ENCODE measurements at places on chromosomes 12 and 14.

DNA sequence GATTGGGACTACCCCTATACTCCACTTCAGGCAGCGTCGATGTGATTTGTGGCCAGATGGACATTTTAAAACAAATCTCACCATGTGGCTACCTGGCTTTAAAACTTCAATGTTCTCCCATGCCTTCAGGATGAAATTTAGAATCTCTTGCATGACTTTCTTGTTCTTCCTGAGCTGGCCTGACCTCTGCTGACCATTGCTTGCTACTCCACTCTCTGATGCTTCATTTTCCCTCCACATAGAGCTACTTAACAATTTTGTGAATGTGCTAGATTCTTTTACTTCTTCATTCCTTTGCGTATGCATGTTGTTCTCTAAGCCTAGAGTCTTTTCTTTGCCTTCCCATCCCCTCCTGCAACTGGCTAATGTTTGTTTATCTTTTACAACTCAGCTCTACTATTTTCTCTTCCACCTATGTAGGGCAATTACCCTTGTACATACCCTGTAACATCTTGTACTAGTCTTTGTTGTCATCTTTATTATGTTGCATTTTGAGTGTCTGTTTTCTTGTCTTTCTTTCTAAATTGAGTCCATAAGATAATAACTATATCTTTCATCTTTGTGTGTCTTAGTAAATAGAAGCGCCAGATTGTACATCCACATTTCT, 41.2 kb downstream of the YLPM1 start:
- DNase-seq = no peak

GRCh38 chr14:23085458-23085857, 9.5 kb downstream of the ACIN1 start:
- DNase-seq = peak; percentile 54

GRCh38 chr12:111121840-111122239, 201.5 kb upstream of the MYL2 start:
- DNase-seq = no peak

DNA sequence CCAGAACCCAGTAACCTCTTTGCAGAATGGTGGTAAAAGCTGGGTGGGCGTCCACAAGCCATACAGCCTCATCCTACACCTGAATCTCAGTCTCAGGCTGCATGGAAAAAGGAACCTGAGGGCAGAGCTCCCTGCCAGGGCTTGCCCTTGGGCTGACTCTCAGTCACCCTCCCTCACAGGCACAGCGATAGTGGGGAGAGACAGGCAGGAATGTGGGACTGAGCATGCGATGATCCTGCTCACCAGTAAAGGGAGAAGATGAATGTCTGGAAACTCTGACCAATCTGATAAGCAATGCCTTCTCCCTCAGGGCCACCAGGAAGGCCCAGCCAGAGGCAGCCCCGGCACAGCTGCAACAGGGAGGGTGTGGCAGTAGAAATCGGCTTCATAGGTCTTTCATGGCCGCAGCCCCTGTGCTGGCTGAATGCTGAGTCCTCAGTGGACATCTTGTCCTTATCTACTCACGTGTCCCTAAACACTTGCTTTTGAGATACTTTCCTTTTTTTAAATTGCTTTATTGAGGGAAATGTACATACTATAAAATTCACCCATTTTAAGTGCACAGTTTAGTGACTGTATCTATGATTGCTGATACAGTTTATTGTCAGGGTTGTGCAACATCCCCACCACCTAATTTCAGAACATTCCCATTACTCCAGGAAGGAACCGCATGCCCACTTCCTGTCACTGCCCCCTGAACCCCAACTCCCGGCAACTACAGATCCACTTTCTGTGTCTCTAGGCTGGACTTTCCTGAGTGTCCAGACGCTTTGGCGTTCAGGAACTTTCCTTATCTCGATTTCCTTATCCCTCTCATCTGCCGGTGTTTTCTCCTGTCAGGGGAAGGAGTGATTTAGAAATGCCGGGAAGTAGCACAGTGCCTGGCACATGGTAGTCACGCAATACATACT, 258.1 kb downstream of the PCNX1 start:
- DNase-seq = no peak

GRCh38 chr14:61477712-61478462, 156.5 kb downstream of the PRKCH start:
- DNase-seq = peak; percentile 38

DNA sequence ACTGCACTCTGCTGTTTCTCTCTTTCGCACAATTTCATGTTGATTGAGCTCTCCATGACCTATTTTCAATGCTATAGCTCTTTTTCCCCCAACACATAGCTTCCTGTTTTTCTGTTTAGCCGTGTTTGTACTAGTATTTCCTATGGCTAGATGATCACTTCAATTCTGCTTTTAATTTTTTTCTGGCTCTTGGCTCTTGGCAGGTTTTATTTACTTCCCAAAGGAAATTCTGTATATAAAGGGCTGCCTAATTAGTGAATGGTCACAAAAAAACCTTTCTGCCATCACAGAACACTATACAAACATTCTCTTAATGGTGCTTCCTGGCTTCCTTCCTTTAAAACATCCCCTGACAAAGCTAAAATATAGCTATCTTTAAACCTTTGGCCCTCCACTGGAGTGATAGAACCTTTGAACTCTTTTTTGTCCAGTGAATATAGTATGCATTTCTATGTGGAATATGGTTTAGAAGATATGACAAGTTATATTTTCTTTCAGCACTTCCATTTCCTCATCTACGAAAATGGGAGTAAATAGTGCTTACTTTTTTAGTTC, 88.2 kb downstream of the RASSF9 start:
- DNase-seq = no peak

- DNase-seq = no peak
Observed at GRCh38 chr12:53806721-53807120, 54.9 kb upstream of the CISTR start.

DNA sequence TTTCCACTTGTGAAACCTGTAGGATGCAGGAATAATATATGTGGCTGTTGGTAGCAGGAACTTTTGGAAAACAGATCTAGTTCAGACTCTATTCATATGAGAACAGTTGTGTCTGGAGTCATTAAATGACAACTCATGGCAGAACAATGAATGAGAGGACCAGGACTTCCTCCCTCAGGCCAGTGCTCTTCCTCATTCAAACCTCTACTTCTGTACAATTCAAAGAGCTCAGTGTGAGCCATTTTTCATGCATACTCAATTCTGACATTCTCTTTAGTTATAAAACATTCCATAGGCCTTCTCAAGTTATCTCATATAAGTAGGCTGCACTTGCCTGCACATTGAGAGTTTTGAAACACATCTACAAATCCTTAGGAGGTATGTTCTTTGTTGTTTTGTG, 1526.6 kb upstream of the FLRT2 start:
- no peak for DNase-seq

GRCh38 chr12:16189849-16190248, 87.6 kb downstream of the SLC15A5 start:
- DNase-seq = peak; percentile 70

DNA sequence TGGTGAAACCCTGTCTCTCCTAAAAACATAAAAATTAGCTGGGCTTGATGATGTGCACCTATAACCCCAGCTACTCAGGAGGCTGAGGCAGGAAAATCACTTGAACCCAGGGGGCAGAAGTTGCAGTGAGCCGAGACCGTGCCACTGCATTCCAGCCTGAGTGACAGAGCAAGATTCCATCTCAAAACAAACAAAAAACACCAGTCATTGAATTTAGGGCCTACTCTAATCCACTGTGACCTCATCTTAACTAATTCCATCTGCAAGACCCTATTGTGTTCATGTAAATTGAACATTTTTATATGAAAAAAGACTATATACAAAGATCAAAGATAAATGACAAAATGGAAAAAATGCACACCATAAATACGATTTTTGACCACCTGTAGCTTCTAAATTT, 17.8 kb downstream of the KCNMB4 start:
- no peak for DNase-seq

- no peak for DNase-seq
Observed at GRCh38 chr14:57999471-57999870, 133.6 kb upstream of the SLC35F4 start.

DNA sequence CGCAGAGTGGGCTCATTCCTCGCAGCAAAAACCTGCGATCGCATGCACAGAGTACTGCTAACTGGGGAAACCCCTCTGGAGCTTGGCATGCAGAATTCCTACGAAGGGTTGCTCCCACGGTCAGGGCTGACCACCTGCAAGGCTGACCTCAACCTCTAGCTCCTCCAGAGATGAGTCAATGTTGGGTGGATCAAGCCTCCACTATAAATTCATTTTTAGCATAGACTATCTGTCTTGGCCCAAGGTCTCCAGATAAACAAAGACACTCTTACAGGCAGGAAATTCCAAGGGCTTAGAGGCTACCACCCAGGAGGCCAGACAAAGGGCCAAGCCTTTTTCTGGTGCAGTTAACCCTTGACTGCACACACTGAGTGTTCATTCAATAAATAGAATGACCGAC, 296.5 kb downstream of the TMEM132D start:
- no peak for DNase-seq

DNA sequence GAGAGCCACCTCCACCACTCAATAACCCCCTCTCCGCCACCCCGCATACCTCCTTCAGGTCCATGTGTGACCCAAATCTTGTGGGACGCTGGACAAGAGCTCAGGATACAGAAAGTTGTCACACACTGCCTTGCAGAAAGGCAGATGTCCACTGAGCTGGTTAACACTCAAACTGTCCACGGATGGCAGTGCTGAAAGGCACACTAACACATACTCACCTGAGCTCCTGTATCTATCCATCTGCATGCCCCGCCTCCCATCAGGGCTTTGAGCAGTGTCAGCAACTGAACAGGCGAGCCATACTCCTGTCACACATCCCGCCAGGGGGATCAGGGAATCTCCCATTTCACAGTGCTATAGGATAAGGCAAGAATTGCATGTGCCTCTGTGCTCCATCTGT, 642.0 kb downstream of the GALC start:
- DNase-seq = no peak

- no peak for DNase-seq
Observed at GRCh38 chr12:109723311-109723881, 9.8 kb downstream of the FAM222A start.

GRCh38 chr14:30551460-30551859, 7.5 kb upstream of the G2E3 start:
- DNase-seq = no peak

GRCh38 chr12:53233671-53234121, 1.7 kb upstream of the RARG start:
- DNase-seq = no peak

GRCh38 chr12:41917181-41917580, 227.5 kb downstream of the GXYLT1 start:
- no peak for DNase-seq

DNA sequence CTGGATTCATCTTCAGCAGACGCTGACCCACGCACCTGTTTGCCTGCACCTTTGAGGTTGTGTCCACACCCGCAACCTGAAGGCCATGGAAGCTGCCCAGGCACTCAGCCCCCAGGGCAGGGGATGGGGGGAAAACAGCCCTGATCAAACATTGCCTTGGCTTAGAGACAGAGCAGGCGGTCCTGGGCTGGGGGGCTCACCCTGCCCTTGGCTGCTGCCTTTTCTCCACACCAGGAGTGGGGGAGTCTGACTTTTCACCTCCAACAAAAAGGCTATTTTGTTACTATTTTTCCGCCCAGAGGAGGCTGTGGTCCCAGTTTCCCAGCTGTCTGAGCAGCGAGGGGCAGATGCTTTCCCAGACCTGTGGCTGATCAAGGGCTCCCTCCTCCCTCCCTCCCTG, 24.2 kb downstream of the BCL11B start:
- DNase-seq = no peak

DNA sequence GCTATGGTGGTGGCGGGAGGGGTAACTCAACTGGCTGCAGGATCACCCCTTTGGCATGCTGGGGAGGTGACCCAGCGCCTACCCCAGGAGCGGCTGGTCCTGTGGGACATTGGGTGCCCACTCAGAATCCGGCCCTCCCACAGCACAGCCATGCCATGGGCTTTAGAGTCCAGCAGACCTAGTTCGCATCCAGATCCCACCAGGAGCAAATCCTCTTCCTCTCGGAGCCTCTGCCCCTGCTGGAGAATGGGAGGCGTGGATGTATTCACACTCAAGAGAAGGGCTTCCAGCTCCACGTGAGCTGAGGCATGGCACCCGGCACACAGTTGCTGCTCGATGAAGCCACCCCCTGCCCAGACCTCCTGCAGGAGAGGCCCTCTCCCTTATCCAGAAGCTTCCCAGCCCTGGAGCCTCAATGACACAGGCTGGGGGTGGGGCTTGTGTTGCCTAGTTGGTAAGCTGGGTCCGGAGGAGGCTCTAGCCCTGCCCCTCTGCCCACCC, 17.7 kb downstream of the FAM222A start:
- no peak for DNase-seq

GRCh38 chr14:95998656-95999055, 40.5 kb upstream of the C14orf132 start:
- peak; percentile 4 for DNase-seq

GRCh38 chr14:58641509-58641908, 3.7 kb downstream of the DACT1 start:
- DNase-seq = no peak

DNA sequence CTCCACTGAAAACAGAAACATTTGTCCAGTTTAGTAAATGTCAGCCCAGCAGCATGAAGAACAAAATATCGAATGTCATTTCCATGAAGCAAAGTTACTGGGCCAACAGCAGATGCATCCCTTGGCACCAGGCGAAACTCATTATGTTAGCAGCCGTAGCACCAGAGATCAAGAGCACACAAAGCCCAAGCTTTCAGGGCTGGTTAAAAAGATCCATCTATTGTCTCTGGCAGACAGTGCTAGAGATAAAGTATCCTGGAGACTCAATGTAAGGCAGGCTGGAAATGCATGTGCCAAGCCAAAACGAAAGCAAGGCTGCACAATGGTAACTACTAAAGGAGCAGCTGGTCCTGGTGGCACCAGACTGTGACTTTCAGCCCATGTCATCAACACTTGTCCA, 120.3 kb upstream of the PLEKHG7 start:
- no peak for DNase-seq

DNA sequence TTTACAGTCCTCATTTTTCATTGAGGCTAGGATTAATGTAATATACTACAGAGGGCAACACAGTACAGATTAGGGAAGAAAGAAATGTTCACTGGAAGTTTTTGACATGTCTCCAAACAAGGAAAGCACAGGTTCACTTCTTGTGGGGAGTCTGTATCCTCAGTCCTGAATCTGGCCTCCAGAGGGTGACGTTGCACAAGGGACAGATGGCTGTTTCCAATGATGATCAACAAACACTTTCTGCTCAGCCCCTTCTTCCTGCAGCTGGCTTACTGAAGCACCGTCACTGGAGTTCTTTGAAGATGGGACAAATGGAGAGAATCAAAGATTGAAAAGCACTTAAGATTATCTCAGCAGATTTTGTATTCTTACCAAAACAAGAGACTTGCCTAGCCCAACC, 123.3 kb upstream of the OR4E1 start:
- DNase-seq = peak; percentile 21

GRCh38 chr12:32567296-32567674, 111.8 kb upstream of the DNM1L start:
- DNase-seq = no peak

DNA sequence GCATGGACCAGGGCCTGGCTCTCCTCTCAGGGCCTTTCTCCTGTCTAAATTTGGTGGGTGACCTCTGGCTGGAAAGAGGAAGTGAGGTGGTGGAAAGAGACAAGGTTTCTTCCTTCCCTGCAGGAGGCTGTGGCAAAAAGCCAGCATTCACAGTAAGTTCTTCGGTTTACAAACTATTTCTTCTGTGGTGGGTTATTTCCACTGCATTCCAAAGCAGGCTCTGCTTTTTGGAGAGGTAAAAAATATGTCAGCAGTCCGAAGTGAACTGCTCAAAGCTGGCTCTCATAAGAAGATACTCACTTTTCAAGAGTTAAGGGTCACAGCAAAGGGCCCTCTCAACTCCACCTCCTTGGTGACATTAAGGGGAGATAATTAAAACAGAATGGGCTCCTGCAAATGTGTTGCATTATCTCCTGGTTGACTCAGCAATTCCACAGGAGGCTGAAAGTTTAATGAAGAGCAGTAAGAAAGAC, 48.9 kb upstream of the POC1B start:
- DNase-seq = peak; percentile 16

- DNase-seq = peak; percentile 40
Observed at GRCh38 chr14:30600922-30601918, 20.9 kb upstream of the SCFD1 start.
